ENCODE measurements at places on chromosomes 1 and 21. TPM values are rescaled to one million over a fixed set of nuclear protein-coding genes. Genes with fewer than 3 reads are reported as not detected.

Gene KAZN
- total RNA-seq = 10.4 TPM

Gene CYP4B1
- not detected for total RNA-seq

Gene ACBD6
- total RNA-seq = 40.3 TPM

Gene OR6N1
- not detected for total RNA-seq

Gene NID1
- 29.3 TPM for total RNA-seq

Gene INKA2
- total RNA-seq = 4.6 TPM

Gene RPTN
- total RNA-seq = not detected

Gene AUNIP
- total RNA-seq = 12.3 TPM

Gene OR6N2
- total RNA-seq = not detected

GRCh38 chr1:245687636-245688535, 533.1 kb downstream of the KIF26B start:
- no peak overlapping the region for H3K27ac ChIP-seq
- H3K4me3 ChIP-seq = no peak overlapping the region
- no peak for DNase-seq

GRCh38 chr1:182459949-182460348, 10.0 kb downstream of the RGSL1 start:
- no peak for DNase-seq
- no peak overlapping the region for H3K4me3 ChIP-seq
- no peak overlapping the region for H3K27ac ChIP-seq
- no peaks in the 10 kb centered on the region for H3K27me3 ChIP-seq

- H3K4me1 ChIP-seq = no peaks in the 10 kb centered on the region
- no peak for DNase-seq
- no peak overlapping the region for H3K27ac ChIP-seq
- H3K4me3 ChIP-seq = no peak overlapping the region
Measured at GRCh38 chr1:63873751-63874150, 99.9 kb downstream of the ROR1 start.

DNA sequence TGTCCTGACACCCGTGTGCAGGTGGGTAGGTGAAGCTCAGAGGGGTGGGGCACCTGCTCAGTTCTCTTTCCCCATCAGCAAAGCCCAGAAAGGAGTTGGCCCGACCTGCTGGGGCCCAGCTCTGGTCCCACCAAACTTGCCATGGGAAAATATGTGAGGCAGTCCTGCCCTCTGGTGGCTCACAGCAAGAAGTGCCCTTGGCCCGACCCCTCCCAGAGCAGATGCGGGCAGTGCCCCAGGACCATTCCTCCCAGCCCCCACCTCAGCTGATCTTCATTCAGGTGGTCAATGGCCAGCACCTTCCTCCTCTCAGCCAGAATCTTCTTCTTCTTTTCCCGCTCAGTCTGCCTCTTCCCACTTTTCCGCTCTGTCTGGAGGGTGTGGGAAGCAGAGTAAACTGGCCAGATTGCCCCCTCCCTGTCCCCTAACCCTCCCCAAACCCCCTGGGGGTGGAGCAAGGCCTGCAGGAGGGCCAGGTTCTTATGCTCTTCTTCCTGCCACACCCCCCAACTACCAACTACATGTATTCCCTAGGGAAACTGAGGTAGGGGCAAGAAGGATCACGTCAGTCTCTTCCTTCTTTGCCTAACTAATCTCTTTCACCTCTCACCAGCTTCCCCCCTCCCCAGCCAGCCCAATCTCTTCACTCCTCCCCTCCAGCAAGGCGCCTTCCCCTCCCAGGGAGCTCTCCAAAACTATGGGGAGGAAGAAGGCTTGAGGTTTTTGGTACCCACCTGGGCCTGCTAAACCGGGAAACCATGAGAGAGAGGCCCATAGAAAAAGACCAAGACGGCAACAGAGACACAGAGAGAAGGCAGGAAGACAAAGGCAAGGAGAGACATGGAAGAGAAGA, 15.6 kb downstream of the TNNT2 start:
- no peak overlapping the region for H3K27ac ChIP-seq
- H3K4me3 ChIP-seq = no peak overlapping the region
- peaks cover 34% of the 10 kb centered on the region for H3K27me3 ChIP-seq
- H3K4me1 ChIP-seq = no peaks in the 10 kb centered on the region

DNA sequence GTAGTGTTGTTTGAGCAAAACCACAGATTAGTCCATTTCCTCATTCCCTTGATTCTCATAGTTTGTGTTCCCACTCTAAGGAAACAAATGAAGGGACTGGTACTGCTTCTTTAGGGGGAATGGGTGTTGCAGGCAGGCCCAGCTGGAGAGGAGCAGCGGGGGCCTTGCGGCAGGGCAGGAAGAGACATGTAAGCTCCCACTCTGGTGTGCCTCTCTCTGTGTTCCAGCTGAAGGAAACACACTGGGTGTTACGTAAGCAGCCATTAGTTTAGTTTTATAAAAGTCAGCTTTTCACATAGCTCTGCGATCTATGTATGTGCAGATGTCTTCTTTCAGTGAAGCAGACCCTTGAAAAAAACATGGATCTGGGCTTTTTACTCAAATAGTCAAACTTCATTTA, 99.5 kb downstream of the CACHD1 start:
- DNase-seq = no peak
- H3K27ac ChIP-seq = no peak overlapping the region
- H3K4me3 ChIP-seq = no peak overlapping the region
- H3K36me3 ChIP-seq = no peaks in the 10 kb centered on the region
- H3K4me1 ChIP-seq = no peaks in the 10 kb centered on the region

DNA sequence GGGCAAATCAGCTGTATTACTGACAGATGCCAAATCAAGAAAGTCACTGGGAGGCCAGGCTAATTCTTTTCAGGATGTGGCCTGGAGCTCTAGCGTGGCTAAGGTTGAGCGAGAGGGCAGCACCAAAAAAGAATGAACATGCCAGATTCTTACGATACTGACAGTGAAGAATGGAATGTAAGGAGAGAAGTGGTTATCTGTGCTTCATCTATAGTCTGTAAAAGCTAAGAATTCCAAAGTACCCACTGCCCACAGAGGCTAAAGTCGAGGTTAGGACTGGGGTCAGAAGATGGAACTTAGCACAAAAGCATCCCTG, 32.7 kb downstream of the TFAP2E start:
- peaks cover 28% of the 10 kb centered on the region for H3K36me3 ChIP-seq
- no peaks in the 10 kb centered on the region for H3K27me3 ChIP-seq
- no peak overlapping the region for H3K4me3 ChIP-seq
- DNase-seq = no peak
- H3K27ac ChIP-seq = no peak overlapping the region

DNA sequence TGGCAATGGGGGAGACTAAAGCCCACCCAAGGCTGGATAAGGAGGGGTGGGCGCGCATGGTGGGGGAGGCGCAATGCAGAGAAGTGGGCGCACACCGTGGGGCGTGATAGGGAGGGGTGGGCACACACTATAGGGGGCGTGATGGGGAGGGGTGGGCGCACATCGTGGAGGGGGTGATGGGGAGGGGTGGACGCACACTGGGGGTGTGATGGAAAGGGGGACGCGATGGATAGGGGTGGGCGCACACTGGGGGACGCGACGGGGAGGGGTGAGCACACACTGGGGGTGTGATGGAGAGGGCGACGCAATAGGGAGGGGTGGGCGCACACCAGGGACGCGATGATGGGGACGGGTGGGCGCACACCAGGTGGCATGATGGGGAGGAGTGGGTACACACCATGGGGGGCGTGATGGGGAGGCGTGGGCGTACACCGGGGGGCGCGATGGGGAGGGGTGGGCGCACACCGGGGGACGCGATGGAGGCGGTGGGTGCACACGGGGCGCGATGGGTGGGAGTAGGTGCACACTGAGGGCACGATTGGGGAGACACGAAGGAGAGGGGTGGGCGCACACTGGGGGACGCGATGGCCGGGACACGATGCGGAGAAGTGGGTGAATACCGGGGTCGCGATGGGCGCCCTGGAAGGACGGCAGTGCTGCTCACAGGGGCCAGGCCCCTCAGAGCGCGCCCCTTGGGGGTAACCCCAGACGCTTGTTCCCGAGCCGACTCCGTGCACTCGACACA, 929 bp downstream of the SUMO3 start:
- H3K4me1 ChIP-seq = peaks cover 34% of the 10 kb centered on the region
- peaks cover 5% of the 10 kb centered on the region for H3K36me3 ChIP-seq
- H3K27me3 ChIP-seq = no peaks in the 10 kb centered on the region
- DNase-seq = no peak

GRCh38 chr1:114482585-114482984, 28.4 kb downstream of the TRIM33 start:
- H3K4me3 ChIP-seq = no peak overlapping the region
- H3K27me3 ChIP-seq = no peaks in the 10 kb centered on the region
- no peaks in the 10 kb centered on the region for H3K36me3 ChIP-seq
- H3K27ac ChIP-seq = no peak overlapping the region

- no peaks in the 10 kb centered on the region for H3K27me3 ChIP-seq
- no peak for DNase-seq
- no peaks in the 10 kb centered on the region for H3K36me3 ChIP-seq
- no peak overlapping the region for H3K4me3 ChIP-seq
- no peak overlapping the region for H3K27ac ChIP-seq
- H3K4me1 ChIP-seq = no peaks in the 10 kb centered on the region
Measured at GRCh38 chr1:118842452-118843201, 145.5 kb downstream of the TBX15 start.

DNA sequence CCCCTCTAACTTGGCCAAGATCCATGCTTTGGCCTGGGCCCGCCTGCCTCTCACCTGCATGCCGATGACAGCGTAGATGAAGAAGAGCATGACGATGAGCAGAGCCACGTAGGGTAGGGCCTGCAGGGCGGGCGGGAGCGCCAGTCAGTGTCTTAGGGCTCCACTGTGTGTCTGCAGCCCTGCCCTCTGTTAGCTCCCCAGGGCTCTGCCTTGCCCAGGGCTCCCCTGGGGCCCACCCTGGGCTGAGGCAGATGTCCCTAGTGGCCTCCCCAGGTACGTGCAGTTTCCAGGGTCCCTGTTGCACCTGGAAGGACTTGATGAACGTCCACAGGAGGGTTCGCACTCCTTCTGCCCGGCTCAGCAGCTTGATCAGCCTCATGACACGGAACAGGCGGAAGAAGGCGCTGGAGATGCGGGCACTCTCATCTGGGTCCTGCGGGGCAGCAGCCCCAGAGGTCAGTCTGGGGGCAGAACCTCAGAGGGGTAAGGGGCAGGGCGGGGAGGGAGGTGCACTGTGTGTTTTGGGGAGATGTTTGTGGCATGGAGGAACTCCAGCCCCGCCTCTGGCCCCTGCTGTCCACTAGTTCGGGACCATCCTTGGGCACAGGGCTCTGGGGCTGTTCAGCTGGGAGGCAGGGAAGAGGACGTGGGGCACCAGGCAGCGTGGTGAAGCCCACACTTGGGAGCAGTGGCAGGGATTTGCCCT, 29.8 kb upstream of the KIF21B start:
- H3K36me3 ChIP-seq = no peaks in the 10 kb centered on the region
- no peak overlapping the region for H3K4me3 ChIP-seq
- H3K4me1 ChIP-seq = no peaks in the 10 kb centered on the region
- H3K27me3 ChIP-seq = peaks cover 6% of the 10 kb centered on the region
- no peak overlapping the region for H3K27ac ChIP-seq
- DNase-seq = no peak

GRCh38 chr1:245264226-245264625, 109.4 kb downstream of the KIF26B start:
- no peaks in the 10 kb centered on the region for H3K36me3 ChIP-seq
- no peak overlapping the region for H3K4me3 ChIP-seq
- H3K27ac ChIP-seq = no peak overlapping the region
- H3K4me1 ChIP-seq = peaks cover 2% of the 10 kb centered on the region
- DNase-seq = no peak

DNA sequence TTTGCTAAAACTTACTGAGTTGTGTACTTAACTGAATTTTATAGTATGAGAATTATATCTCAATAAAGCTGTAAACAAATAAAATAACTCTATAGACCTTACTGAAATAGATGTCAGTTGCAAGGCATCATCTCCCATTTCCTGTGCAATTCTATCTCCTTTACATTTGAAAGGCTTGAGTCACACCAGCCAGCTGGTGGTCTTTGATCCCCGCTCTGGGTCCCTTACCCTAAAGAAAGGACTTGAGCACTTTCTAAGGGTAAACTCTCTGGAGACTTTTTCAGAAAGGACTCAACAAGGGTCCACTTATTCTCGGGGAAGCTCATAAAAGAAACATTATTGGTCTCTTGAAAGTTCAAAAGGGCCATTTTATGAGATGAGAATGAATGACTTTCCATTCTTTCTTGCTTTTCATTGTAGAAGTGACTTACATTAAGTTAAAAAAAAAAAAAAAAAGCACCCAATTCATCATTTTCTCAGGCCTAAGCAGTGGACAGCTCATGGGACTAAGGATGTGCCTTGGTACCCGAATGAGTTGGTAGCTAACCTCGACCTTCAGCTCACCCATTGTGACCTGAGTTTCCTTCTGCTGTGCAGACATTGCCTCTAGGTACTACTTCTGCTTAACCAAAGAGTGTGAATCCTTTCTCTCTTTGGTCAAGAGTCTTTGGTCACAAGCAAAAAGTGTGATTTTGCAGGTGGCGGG, 147.0 kb upstream of the COA6 start:
- H3K4me1 ChIP-seq = peaks cover 6% of the 10 kb centered on the region
- DNase-seq = no peak
- H3K27me3 ChIP-seq = peaks cover 15% of the 10 kb centered on the region
- H3K27ac ChIP-seq = no peak overlapping the region

DNA sequence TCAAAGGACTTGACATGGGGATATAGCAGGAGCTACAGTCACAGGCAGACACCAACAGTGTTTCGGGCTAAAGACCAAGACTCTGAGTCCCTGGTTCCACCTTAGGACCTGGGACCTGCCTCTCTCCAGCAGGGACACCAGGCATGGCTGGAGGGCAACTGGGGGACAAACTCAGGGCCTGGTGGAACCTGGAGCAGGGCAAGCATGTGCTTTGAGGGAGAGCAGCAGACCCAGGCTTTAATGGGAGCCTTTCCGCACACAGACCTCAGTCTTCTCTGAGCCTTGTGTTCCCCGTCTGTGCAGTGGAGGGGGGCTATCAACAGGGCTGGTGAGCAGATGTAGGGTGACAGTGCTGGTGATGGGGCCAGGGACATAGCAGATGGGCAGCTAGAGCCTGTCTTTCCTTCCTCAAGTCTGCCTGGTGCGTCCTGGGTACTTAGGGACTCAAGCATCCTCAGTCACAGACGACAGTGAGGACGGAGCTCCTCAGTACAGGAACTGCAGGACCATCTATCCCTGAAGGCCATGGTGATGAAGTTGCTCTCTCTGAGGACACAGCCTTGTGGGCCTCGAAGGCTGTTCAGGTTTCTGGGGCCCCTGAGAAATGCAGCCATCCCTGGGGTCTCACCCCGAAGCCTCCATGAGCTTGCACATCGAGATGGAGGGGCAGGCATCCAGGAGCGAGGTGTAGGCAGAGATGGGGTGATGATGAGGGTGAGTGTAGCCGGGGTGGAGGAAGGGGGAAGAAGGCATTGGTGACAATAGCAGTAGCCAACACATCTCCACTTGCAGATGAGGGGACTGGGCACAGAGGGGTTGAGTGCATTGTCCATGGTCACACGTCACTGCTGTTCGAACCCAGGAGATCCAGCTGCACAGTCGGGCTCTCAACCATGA, 593.4 kb downstream of the PTPRU start:
- no peaks in the 10 kb centered on the region for H3K36me3 ChIP-seq
- H3K27me3 ChIP-seq = peaks cover 20% of the 10 kb centered on the region
- no peaks in the 10 kb centered on the region for H3K4me1 ChIP-seq
- DNase-seq = no peak
- H3K27ac ChIP-seq = no peak overlapping the region

GRCh38 chr1:163440090-163440489, 118.3 kb downstream of the NUF2 start:
- no peaks in the 10 kb centered on the region for H3K4me1 ChIP-seq
- H3K27ac ChIP-seq = no peak overlapping the region
- H3K4me3 ChIP-seq = no peak overlapping the region
- no peak for DNase-seq
- no peaks in the 10 kb centered on the region for H3K36me3 ChIP-seq
- no peaks in the 10 kb centered on the region for H3K27me3 ChIP-seq

Measured in HepG2 (cell line).